ENCODE measurements at places on chromosomes 1 and 21.
A peak's percentile ranks its signal among the peaks of the same experiment; 100 is the strongest.

DNA sequence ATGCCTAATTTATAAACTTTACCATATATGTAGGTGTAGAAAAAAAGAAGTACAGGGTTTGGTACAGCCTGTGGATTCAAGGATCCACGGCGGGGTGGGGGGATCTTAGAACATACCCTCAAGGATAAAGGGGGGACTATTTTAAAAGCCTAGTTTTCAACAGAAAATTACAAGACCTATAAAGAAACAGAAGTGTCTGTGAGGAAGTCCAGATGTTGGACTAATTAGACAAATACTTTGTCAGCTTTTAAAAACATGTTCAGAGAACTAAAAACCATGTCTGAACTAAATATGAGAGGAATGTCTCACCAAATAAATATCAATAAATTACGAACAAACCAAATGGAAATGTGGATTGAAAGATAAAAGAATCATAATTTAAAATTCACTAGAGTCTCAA is 51.6 kb downstream of the TRMT1L start:
- DNase-seq, result no peak

DNA sequence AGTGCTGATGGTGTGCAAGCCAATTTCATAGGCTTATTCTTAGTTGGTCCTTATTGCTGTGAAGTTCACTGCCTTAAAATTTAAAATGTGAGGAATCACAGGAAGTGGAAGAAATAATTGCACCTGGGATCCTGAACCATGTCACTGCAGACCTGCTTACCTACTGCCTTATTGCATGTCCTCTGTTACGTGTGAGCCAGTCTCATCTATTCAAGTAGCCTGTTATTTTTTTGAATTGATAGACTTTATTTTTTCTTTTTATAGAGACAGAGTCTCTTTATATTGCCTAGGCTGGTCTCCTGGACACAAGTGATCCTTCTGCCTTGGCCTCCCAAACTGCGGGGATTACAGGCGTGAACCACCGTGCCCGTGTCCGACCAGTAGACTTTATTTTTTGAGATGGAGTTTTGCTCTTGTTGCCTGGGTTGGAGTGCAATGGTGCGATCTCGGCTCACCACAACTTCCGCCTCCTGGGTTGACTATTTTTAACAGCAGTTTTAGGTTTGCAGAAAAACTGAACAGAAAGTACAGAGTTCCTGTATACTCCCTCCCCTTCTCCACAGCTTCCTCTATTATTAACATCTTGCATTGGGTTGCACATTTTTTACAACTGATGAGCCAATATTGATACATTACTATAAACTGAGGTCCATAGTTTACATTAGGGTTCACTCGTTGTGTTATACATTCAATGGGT is 14.0 kb upstream of the DISC1 start:
- no peak for DNase-seq

- peak; percentile 70 for DNase-seq
These were observed 344.6 kb downstream of the RYR2 start for GRCh38 chr1:237386362-237387143.

GRCh38 chr21:19256934-19257660 is 853.5 kb upstream of the TMPRSS15 start:
- DNase-seq, result peak; percentile 38

GRCh38 chr1:231642618-231643017 is 16.0 kb downstream of the DISC1 start:
- no peak for DNase-seq
